Large intestine (tissue), 12 donors: ENCODE measurements at places on chromosomes 16 and 17.

- DNase-seq: peak; percentile 95
Observed at GRCh38 chr16:81548876-81549546, 104.4 kb downstream of the CMIP start.

- no peak for DNase-seq
Observed at GRCh38 chr17:79944251-79944812, 91.3 kb downstream of the TBC1D16 start.

GRCh38 chr17:80824549-80825470 lies 166.8 kb upstream of the CHMP6 start:
- DNase-seq: no peak

DNA sequence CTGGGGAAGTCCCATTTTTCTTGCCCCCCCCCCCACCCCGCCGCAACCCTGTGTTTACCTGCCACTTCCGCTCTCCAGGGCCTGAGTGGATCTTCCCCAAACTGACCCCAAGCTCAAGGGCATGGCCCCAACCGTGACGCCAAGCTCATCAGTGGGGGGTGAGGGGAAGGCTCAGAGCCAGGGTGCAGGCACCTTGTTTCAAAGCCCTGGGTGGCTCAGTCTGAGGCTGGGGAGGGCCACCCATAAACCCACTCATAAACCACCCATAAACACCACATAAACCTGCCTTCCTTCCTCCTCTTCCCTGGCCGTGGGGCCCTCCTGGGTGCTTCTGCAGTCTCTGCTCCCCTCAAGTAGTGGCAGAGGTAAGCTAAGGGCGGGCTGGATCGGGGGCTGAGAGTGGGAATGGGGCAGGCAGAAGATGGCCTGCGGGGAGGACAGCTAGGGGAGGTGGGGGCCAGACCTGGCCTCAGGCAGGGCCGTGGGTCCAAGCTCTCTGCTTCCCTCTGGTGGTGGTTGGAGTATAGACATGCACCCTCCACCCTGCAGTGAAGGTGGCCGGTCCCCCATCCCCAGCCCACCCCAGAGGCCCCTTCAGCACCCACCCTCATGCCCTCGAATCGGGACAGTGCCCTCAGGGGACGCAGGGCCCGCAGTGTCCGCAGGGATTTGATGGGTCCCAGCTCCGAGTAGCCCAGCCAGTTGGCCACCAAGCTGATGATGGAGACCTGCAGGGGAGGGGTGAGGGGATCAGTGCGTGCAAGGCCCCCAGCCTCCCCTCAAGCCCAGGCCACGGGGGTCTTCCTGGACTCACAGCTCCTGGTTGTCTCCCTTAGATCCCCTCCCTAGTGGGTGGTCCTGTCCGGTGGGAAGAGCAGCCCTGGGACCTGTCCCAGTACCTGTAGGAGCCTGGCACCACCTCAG lies 14.6 kb upstream of the CD79B start:
- no peak for DNase-seq

DNA sequence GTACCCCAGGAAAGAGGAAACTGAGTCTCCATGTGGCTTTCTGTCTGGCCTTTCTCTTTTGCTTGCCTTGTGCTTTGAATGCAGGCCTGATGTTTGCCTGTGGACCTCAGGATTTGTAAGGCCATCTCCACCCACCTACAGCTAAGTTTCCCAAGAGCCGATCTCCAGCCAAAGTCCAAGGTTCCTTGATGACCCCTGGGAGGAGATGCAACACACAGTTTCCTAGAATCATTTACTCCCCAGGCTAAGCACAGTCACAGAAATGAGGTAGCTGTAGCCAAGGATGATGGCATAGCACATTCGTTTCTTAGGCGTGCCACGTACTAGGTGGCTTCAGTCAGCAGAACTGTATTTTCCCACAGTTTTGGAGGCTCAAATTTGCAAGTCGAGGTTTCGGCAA lies 595.4 kb downstream of the MAF start:
- peak; percentile 90 for DNase-seq

- peak; percentile 43 for DNase-seq
Observed at GRCh38 chr16:67719778-67720144, 645 bp upstream of the GFOD2 start.

GRCh38 chr16:81992859-81993258 lies 18.4 kb downstream of the SDR42E1 start:
- DNase-seq: no peak

GRCh38 chr17:68288375-68288774 lies 2.6 kb downstream of the SLC16A6 start:
- no peak for DNase-seq

DNA sequence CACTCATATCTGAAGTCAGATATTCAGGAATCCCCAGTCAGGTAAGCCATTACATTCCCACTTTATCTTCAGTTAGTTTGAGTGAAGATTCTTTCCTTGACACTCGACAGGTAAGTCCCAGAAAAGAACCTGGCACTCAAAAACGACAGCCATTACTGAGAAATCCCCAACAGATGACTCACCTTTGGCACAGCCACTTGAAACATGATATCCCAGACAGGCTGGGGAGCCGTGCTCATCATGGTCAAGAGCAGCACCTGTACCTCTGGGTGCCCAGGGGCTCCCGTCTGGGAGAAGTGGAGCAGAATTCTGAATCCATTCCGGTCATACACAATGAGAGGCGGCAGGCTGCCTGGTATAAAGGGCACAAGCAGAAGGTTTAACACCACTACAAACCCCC lies 16.8 kb upstream of the COG7 start:
- DNase-seq: no peak

DNA sequence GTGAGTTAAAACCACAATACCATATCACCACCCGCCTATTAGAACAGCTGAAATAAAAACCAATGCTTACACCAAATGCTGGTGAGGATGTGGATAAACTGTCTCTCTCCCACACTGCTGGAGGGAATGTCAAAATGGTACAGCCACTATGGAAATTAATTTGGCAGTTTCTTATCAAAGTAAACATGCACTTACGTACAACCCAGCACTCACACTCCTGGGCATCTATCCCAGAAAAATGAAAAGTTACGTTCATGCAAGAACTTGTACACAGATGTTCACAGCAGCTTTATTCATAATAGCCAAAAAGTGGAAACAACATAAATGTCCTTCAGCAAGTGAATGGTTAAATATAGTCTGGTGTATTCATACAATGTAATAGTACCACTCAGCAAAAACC lies 173.2 kb upstream of the MYOCD start:
- no peak for DNase-seq

- peak; percentile 11 for DNase-seq
Observed at GRCh38 chr16:80317599-80318037, 223.2 kb upstream of the DYNLRB2 start.

GRCh38 chr16:70402916-70403659 lies 35.8 kb downstream of the ST3GAL2 start:
- no peak for DNase-seq

DNA sequence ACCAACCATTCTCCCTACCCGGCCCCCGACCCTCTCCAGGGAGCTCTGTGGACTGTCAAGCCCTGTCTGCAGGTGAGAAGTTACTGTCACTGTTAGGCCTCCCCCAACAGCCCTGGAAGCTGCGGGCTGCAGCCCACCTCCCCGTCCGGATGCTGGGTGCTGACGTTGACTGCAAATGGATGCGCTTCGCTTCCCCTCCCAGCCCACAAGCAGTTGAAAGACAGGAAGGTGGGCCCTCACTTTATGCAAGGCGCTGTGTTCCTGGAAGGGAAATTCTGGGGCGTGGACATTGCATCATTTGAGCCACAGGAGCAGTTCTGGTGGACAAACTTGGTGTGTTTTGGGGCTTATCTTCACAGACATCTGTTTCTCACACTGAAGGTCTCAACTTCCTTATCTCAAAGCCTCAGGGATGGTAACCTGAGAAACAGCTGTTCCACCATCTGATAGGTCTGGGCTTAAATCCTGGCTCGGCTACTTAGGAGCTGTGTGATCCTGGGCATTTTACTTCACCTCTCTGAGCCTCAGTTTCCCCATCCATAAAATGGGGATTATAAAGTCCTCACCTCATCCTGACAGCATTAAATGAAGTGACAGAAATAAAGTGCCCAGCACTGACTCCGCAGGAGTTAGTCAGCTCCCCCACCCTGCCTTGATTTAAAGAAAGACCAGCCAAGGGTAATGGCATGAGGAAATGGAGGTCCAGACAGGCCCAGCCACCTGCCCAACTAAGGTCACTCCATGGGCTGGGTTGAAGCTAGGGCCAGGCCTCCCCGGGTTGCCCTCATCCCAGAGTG lies 4.6 kb upstream of the DRC7 start:
- DNase-seq: no peak

- DNase-seq: no peak
Observed at GRCh38 chr16:14301169-14302030, 230.3 kb downstream of the MRTFB start.

- DNase-seq: no peak
Observed at GRCh38 chr16:81752225-81752875, 26.7 kb upstream of the PLCG2 start.

DNA sequence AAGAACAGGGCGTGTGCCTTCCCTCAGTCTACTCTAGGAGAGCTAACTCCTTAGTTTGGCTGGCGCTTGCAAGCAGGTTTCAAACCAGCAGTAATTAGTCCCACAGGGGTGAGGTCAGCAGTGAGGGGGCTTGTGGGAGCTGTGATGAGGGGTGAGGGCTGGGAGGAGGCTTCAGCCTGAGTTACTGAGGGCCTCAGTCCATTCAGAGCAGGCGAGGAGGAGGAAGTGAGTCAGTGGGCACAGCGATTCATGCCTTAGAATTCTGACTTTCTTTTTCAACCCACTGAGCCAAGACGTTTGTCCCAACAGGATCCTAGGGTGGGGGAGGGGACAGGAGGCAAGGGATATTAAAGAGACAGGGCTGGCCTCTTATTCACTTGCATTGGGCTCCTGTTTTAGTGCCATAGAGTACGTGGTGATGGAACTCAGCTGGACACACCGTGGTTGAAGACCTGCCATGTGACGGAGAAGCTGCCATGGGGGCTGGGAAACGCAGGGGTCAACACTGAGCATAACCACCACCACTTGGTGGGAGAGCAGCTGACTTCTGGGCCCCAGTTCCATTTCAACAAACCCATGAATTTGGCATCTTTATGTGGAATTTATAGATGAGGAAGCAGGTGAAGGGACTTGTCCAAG lies 8.3 kb upstream of the ITGA3 start:
- no peak for DNase-seq
